ENCODE measurements at places on chromosomes 6 and 20.

GRCh38 chr6:5626727-5627426, 365.6 kb downstream of the FARS2 start:
- no peak for DNase-seq

GRCh38 chr6:54491431-54491830, 183.2 kb downstream of the TINAG start:
- no peak for DNase-seq

DNA sequence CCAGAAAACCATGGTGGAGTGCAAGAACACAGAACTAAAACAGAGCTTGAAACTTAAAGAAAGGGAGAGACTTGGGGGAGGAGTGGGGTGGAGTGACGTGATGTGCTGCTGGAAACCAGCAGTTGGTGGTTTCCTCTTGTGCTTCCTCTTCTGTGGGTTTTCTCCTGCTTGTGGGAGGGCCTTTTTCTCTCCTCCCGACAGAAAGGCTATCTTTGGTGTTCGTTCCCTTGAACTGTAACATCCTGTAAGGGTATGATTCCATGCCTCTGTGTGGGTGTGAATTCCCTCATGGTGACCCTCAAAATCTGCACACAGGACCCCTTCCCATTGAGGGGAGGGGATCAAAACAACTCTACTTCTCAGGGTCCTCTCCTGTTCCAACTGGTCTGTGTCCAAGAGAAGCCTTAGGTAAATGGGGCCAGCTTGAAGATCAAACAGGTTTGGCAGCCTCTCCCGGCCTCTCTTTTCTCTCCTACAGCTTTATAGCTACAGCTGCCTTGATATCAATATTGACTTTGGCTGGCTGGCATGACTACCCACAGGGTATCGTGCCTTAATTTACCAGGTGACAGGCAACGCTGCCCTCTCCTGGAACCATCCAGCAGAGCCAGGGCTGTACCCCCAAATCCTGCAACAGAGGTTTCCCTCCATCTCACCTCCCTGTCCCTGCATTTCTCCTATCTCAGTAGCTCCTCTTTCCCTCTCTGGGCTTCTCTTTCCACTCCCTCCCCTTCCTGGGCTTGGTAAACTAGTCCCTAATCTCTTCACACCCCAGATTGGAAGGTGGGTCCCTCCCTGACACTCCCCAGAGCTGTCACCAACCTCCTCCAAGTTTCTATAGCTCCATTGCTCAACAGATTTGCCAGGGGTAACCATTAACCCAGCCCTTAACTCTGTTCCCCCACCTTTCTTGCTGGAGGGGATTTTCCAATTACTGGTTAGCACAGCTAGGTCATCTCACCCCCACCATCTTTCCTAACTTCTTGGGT, 1.5 kb upstream of the MSH5 start:
- DNase-seq = peak; percentile 24

- DNase-seq = no peak
Observed at GRCh38 chr6:32147401-32148132, 4.2 kb downstream of the PRRT1 start.

DNA sequence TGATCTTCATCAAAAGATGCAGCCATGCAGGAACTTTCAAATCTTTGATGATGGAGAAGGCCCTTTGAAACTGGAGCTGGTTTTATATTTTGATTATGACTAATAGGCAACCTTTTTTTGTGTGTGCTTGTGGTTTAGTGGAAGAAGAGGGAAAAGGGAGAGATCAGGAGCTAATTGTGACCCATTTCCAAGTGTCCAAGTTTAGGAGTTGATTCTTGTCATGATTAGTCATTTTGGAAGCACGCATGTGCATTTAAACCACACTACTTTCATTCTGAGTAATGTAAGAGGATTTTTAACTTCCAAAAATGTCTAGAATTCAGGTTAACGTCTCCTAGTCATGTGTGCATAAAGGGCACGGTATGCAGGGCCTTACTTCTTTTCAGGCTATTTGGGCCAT, 3.5 kb downstream of the FOXO3 start:
- DNase-seq = no peak

- no peak for DNase-seq
Observed at GRCh38 chr20:19129976-19130612, 82.3 kb upstream of the SLC24A3 start.

Measured in C1 segment of cervical spinal cord (tissue), 14 donors.